Esophagus squamous epithelium (tissue), 5 donors: ENCODE measurements at places on chromosomes 5 and 9.

DNA sequence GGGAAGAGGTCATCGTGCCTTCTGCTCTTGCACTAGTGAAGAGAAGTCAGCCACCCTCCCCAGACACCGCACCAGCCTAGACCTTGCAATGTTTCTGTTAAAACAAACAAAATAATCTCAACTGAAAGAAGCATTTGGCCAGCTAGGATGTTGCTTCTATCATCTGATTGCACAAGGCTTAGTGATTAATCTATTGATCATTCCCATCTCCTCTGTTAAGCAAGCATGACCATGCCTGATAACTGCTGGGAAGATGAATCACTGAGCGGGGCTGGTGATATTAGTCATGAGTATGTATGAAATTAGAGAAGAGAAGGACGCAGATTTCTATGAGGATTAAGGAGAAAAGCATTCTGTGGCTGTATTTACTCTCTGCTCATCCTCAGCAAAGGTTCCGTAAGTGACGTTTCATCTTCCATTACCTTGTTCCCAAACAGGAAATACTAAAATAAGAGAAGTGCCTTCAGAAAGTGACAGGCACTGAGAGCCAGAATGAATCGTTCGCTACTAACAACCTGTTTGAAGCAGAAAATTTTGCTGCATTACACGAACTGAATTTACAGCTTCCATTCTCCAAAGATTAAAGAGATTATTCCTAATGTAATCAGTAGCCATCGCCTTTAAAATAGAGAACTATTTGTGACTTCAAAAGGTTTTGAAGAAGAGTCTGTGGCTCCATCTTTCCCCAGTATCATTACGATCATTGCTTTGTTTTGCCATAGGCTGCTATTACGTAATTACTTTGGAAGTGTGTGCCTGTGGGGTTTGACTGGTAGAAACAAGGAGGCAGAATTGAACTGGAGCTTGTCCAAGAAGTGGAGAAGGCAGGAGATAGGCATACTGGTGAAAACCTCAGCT, 219.1 kb downstream of the MED10 start:
- DNase-seq = no peak
- H3K27ac ChIP-seq = no peak overlapping the region
- no peaks in the 10 kb centered on the region for H3K27me3 ChIP-seq
- peaks cover 4% of the 10 kb centered on the region for H3K4me1 ChIP-seq

- no peaks in the 10 kb centered on the region for H3K27me3 ChIP-seq
- no peak overlapping the region for H3K4me3 ChIP-seq
- H3K4me1 ChIP-seq = no peaks in the 10 kb centered on the region
- no peak overlapping the region for H3K27ac ChIP-seq
- no peaks in the 10 kb centered on the region for H3K36me3 ChIP-seq
- no peak for DNase-seq
These were observed 51.9 kb upstream of the ANKRD33B start for GRCh38 chr5:10511741-10512640.

DNA sequence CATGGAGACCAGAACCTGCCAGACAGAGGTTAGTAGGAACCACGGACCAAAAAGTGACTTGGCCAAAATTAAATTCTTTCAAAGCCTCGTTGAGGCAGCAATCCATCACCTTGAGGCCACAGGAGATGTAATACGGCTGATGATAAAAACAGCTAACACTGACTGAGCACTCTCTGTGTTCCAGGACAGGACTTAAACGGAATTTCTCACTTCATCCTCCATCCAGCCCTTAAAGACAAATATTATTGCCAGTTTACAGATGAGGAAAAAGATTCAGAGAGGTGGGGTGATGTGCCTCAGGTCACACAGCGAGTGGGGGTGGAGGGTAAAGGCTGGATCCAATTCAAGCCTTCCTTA, 25.1 kb downstream of the STK10 start:
- H3K36me3 ChIP-seq = no peaks in the 10 kb centered on the region
- H3K4me3 ChIP-seq = no peak overlapping the region
- H3K27me3 ChIP-seq = no peaks in the 10 kb centered on the region
- DNase-seq = no peak
- no peak overlapping the region for H3K27ac ChIP-seq

GRCh38 chr5:72434056-72434780, 73.0 kb downstream of the ZNF366 start:
- peak overlapping the region; percentile 72 for H3K27ac ChIP-seq
- H3K4me3 ChIP-seq = no peak overlapping the region
- H3K4me1 ChIP-seq = peaks cover 59% of the 10 kb centered on the region
- no peaks in the 10 kb centered on the region for H3K36me3 ChIP-seq
- no peaks in the 10 kb centered on the region for H3K27me3 ChIP-seq

DNA sequence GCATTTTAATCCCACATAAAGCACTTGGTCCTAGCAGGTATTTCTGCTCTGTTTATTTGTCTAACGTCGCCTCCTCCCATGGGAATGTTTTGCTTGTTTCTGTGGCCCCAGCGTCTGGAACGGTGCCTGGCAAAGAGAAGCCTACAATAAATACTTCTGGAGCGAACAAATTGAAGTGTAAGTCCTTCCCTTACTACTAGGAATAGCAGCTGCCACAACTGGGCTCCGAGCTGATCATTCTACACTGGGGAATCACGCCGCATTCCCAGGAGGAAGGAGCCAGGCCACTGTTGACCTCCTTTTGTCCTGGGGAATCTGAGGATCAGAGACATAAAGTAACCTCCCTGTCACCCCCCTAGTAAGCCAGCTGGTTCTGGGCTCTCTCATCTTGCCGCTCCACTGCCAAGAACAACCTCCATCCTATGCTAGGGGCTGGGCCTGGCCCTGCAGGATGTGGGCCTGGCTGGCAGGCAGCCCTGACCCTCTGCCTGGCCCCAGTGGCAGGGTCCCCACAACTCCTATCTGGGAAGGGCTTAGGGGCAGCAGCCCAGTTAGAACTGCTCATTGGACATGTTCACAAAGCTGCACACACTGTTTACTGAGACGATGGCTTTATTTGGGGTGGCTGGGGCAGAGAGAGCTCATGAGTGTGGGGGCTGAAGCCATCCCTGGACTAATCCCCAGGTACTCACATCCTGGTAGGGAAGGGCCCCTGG, 82.8 kb downstream of the GTF3C4 start:
- H3K27ac ChIP-seq = peak overlapping the region; percentile 25
- DNase-seq = no peak
- H3K4me1 ChIP-seq = peaks cover 17% of the 10 kb centered on the region

DNA sequence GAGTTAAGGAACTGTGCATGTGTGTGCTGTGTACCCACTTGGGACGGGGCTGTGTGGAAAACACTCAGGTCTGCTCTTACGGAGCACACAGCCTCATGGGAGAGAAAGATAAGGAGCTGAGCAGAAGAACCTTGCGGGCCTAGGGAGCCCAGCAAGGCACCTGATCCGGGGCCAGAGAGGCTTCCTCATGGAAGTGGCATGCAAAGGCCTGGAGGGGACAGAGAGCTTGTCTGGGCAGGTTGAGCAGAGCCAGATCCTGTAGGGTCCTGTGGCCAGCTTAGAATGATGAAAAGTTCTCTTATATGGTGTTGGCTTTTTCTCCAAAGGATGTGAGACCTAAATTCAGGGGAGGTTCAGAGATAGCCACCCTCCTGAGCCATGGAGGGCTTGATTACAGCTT, 45.2 kb downstream of the NEK6 start:
- peaks cover 34% of the 10 kb centered on the region for H3K36me3 ChIP-seq
- DNase-seq = no peak
- no peaks in the 10 kb centered on the region for H3K27me3 ChIP-seq
- no peak overlapping the region for H3K4me3 ChIP-seq

DNA sequence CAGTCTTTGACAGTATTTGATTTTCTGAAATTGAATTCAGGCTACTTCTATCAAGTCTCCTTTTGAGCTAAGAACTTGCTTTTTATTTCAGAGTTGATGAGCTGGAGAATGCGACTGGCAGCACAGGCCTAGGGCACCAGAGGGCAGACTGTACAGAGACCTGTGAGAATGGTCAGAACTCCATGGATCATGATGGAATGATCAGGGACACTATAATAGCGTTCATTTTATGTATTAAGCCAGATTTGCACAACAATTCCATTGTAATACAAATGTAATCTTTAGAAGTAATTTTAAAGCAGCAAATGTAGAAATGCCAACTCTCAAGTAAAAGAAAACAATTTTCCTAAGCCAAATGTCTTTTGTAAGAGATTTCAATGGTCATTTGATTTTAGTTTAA, 902.4 kb downstream of the NR2F1-AS1 start:
- no peaks in the 10 kb centered on the region for H3K36me3 ChIP-seq
- no peak overlapping the region for H3K4me3 ChIP-seq
- no peaks in the 10 kb centered on the region for H3K27me3 ChIP-seq
- H3K4me1 ChIP-seq = no peaks in the 10 kb centered on the region

GRCh38 chr5:17314907-17315471, 97.6 kb downstream of the BASP1 start:
- H3K4me3 ChIP-seq = no peak overlapping the region
- DNase-seq = no peak
- H3K36me3 ChIP-seq = no peaks in the 10 kb centered on the region
- peaks cover 4% of the 10 kb centered on the region for H3K4me1 ChIP-seq
- H3K27ac ChIP-seq = no peak overlapping the region

- no peaks in the 10 kb centered on the region for H3K36me3 ChIP-seq
- no peaks in the 10 kb centered on the region for H3K27me3 ChIP-seq
- peaks cover 51% of the 10 kb centered on the region for H3K4me1 ChIP-seq
- no peak overlapping the region for H3K27ac ChIP-seq
- no peak for DNase-seq
- H3K4me3 ChIP-seq = no peak overlapping the region
These were observed 16.6 kb downstream of the ZNF608 start for GRCh38 chr5:124729720-124730359.

DNA sequence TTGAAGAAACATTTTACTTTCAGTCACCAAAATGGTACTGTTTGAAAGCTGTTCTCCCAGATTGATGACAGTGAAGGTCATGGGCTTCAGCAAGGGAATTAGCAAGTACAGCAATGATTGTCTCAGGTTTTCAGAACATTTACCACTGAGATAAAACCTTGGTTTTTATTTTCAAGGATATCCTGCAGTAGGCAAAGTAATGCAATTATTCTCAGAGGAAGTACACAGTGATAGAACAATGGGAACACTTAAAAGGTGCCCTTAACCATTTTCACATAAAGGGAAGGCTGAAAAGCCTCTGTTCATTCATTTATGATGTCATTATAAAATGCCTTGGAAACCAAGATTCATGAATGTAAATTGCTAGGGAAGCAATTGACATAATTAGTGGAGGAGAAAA, 471.8 kb upstream of the ACO1 start:
- no peaks in the 10 kb centered on the region for H3K27me3 ChIP-seq
- no peaks in the 10 kb centered on the region for H3K36me3 ChIP-seq
- no peak overlapping the region for H3K27ac ChIP-seq
- DNase-seq = no peak
- no peak overlapping the region for H3K4me3 ChIP-seq

DNA sequence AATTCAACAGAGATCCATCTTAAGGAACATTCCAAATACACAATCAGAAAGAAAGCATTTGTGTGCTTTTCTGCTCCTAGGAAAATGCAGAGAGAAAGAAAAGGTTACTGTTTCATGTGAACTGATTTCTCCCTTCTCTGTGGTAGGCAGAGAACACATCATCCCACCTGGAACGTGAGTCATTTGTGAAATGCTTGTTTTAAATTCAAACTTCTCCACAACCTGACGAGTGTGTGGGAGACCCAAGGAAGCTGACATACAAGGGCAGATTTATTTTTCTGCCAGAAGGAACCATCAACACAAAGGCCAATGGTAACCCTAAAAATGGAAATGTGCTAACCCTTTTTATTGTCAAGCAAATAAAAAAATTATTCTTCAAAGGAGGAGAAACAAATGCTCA, 156.4 kb downstream of the EFNA5 start:
- no peaks in the 10 kb centered on the region for H3K27me3 ChIP-seq
- no peak overlapping the region for H3K4me3 ChIP-seq
- no peak for DNase-seq
- no peaks in the 10 kb centered on the region for H3K4me1 ChIP-seq
- no peaks in the 10 kb centered on the region for H3K36me3 ChIP-seq
